ENCODE measurements at places on chromosomes 6 and 20. TPM values are rescaled to one million over a fixed set of nuclear protein-coding genes. Genes with fewer than 3 reads are reported as not detected.

DNA sequence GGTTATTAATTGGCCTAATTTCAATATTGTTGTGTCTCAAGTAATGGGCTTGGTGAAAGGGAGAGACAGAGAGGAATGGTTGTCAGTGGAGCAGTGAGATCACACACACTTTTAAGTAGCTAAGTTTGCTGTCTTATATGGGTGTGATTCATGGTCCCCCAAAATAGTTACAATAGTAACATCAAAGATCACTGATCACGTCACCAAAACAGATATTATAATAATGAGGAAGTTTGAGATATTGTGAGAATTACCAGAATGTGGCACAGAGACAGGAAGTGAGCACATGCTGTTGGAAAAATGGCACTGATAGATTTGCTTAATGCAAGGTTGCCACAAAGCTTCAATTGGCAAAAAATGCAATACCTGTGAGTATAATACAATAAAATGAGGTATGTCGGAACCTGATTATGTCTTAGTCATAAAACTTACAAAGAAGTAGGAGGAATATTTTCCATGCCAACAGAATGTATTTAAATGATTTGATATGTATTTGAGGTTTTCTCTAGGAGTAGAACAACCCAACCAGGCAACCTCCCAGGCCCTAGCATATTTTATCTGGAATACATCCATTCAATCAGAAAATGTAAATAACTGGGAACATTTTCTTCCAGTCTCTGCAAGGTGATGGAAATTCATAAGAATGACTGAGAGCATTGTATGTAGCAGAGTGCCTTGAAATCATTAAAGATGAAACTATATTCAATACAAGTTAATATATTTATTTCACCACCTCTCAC is 167.8 kb downstream of the CARMIL1 start:
- DNase-seq, result no peak

GRCh38 chr6:149228311-149228955 is 89.1 kb upstream of the TAB2 start:
- DNase-seq, result no peak

FRK gene
- 2.2 TPM for polyA plus RNA-seq

GRCh38 chr6:7939864-7940228 is 29.3 kb upstream of the TXNDC5 start:
- no peak for DNase-seq

YIPF3 gene
- polyA plus RNA-seq, result 63.4 TPM

DNA sequence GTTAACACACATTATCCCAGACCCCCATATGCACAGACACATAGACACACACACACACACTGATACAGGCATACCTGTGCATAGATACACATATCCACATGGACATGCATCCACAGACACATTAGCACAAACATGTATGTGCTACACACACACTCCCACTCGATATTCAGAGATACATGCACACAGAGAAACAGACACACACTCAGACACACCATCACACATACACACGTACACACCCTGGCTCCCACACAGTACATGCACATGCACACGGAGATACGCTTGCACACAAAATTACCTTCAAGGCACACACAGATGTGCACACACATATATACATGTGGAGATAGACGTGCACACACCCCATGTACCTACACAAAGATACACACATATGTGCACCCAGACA is 19.7 kb downstream of the RBM38 start:
- no peak for DNase-seq

GRCh38 chr20:35111141-35111888 is 18.7 kb upstream of the TRPC4AP start:
- DNase-seq, result no peak

DNA sequence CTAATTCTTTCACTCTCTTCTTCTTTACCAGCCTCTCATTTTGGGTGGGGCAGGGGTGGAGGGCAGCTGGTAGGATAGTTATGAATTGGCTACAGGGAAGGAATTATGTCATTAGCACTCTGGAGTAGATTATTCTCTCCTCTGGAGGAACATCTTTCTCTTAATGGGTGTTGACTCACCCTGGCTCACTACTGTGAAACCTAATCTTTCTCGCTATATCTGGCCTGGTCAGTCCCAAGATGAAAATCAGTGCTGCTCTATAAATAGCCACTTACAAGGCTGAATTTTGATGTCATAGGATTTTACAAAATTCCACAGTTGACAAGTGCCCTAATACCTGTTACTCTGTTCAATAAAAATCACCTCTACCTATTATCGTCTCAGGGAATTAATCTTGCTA is 151.3 kb downstream of the COL9A1 start:
- DNase-seq, result no peak

- no peak for DNase-seq
Observed at GRCh38 chr6:8041913-8042583, 22.1 kb downstream of the BLOC1S5 start.

DNA sequence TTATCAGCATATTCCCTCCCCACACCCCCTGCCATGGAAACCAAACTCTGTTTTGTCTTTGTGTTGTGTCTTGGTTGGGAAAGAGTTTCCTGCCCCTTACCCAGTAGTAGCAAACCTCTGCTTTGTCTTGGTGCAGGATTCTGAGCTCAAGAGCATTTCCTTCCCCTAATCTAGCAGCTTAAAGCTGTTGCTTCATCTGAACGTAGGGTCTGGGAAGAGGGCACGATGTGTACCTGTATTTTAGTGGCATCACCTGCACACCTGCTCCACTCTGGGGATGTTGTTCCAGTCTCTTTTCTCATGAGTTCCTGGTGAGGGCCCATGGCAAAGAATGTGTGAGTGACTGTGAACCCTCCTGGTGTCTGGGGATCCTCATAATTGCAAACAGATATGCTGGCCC is 164.7 kb downstream of the SCP2D1 start:
- DNase-seq, result no peak

MAP7 gene
- 49.5 TPM for polyA plus RNA-seq

- no peak for DNase-seq
Observed at GRCh38 chr6:108581237-108581931, 20.7 kb downstream of the FOXO3 start.

DNA sequence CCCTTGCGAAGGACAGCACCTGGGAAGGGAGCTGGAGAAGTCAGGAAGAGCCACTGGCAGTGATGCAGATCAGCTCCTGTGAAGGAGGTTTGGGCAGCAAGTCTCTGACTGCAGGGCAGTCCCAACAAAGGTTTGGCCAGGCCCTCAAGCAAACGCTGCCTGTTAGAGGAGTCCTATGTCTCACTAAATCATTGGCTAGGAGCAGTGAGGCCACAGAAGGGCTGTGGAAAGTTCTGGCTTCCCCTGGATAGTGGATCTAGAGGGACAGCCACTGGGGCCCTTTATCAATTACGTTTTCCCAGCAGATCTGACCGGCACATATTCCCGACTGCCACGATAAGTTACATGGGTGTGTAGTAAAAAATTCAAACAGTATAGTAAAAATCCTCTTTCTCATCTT is 2.5 kb downstream of the TTPAL start:
- DNase-seq, result no peak

OR2H2 gene
- polyA plus RNA-seq, result not detected

DNA sequence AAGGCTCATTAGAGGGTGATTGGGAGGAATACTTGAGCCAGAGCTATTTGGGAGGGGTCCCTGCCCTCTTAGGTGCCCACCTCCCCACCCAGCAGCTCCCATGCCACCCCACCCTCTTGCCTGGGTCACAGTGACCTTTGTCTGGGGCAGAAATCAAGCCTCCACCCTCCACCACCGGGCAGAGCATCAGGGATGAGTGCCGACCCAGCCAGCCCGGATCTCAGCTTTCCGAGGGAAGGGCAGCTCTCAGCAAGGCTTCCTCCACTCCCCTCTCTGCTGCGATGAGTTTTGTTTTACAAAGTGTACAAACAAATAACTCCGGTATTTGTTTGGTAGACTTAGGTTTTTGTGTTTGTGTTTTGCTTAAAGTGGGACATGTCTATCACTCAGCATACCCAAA is 136.7 kb upstream of the CST7 start:
- DNase-seq, result no peak

CRYBG1 gene
- polyA plus RNA-seq, result 0.37 TPM

GRCh38 chr20:43925801-43926200 is 11.1 kb downstream of the TOX2 start:
- DNase-seq, result no peak

DNA sequence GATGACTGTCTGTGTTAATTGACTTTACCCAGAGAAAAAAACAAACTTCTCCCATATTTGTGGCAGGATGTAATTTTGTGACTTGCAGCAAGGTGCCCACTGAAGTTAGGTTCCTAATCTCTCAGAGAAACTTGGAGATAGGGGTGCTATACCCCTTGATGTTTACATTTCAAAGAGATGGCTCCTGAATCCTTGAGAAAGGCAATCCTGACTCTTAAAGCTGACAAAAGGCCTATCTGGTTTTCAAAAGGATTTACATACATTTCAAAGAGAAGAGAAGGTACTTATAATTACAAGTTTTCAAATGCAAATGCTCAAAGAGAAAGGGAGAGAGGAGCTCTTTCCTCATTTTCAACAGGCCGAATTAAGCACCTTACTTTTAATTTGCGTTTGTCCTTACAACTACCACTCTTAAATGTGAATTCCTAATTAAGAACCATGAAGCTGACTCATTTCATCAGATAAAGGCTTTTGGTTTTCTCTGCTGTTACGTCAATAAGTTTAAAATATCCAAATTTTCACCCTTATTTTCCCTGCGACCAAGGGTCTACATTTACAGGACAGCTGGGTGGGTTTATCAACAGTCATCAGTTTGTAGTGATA is 711.8 kb upstream of the MAP3K7 start:
- no peak for DNase-seq

WFDC12 gene
- polyA plus RNA-seq, result not detected

- no peak for DNase-seq
Observed at GRCh38 chr6:110409794-110410193, 5.6 kb downstream of the DDO start.

- no peak for DNase-seq
Observed at GRCh38 chr20:53539516-53539915, 54.1 kb downstream of the ZNF217 start.

DNA sequence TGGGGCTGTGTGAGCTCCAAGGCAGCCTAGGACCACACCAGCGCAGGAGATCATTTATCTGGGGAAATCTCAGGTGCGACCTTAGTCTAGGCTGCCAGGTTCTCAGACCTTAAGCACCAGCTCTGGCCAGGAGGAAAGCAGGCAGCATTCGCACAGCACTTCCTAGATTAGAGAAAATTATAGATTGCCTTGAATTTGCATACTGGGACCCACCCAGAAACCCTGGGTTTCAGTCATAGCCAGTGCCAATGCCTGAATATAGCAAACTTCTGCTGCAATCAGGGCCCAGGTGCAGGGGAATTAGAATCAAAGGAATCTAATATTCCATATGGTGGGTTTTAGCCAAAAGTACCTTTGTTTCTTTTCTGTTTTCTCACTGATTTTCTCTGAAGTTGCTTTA is 204.3 kb upstream of the CST7 start:
- DNase-seq, result no peak

DNA sequence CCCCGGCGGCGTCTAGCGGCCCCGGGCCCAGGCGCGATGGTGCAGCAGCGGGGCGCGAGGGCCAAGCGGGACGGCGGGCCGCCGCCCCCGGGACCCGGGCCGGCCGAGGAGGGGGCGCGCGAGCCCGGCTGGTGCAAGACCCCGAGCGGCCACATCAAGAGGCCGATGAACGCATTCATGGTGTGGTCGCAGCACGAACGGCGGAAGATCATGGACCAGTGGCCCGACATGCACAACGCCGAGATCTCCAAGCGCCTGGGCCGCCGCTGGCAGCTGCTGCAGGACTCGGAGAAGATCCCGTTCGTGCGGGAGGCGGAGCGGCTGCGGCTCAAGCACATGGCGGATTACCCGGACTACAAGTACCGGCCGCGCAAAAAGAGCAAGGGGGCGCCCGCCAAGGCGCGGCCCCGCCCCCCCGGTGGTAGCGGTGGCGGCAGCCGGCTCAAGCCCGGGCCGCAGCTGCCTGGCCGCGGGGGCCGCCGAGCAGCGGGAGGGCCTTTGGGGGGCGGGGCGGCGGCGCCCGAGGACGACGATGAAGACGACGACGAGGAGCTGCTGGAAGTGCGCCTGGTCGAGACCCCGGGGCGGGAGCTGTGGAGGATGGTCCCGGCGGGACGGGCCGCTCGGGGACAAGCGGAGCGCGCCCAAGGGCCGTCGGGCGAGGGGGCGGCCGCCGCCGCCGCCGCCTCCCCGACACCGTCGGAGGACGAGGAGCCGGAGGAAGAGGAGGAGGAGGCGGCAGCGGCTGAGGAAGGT is 715 bp downstream of the SOX12 start:
- peak; percentile 77 for DNase-seq

MOG gene
- polyA plus RNA-seq, result not detected

DNA sequence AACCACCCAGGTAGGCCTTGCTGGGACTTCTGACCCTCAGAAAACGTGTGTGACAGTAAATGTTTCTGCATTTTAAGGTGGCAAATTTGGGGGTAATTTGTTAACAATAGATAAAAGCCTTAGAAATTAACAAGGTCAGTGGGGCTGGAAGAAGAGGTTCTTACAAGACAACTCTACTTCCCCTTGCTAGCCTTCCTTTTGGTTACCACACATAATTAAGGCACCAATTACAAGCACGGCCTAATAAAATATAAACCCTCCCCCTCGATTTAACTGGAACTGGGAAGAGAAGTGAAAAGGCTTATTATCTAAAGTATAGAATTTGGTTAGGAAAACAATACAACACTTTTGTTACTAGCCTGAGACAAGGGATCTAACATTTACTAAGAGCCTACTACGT is 38.8 kb downstream of the ELOVL5 start:
- no peak for DNase-seq

GRCh38 chr6:37602346-37602745 is 95.3 kb downstream of the MDGA1 start:
- no peak for DNase-seq

GRCh38 chr6:111997078-111997852 is 56.6 kb upstream of the CCN6 start:
- peak; percentile 65 for DNase-seq

- peak; percentile 96 for DNase-seq
Observed at GRCh38 chr6:109094416-109095035, at the start of gene SESN1. Gene SESN1 (minus strand): TSS chr6:109094846. CDS start chr6:109094073, 773 bp downstream.

DNA sequence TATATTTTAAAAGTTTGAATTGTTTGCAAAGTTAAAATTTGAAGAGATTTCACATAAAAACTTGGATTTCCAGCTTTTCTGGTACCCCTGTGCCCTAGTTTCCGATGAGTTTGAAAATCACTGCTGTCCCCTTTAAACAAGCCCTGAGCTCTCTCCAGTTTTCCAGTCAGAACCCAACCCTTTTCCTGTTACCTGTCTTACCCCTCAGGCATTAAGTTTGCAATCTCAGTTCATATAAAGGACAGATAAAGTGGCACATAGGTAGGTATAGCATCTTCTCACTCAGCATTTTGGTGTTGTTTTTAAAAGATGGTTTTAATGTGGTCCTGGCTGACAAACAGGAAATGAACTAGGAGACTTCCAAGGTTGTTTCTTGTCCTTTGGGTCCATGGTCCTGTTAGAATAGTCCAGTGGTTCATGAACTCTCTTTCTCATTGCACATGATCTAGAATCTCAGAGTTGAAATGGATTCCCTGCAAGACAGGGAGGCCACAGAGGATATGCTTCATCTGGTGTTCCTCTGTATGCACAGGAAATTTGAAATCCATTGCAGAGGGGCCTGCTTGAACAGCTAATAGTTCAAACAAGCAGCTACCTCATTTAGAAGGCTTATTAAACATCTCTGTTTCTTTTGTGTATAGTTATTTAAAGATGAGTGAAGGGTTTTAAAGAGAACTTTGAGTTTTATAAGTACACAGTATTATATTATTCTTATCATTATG is 82.7 kb downstream of the JAG1 start:
- no peak for DNase-seq

LINC00237 gene
- not detected for polyA plus RNA-seq

VAPB gene
- polyA plus RNA-seq, result 43.8 TPM

OLIG3 gene
- polyA plus RNA-seq, result not detected

OPRL1 gene
- polyA plus RNA-seq, result 1.5 TPM

MAPK14 gene
- 19.9 TPM for polyA plus RNA-seq

CYP24A1 gene
- polyA plus RNA-seq, result 623 TPM

Measured in A549 (cell line).